SHP77 treated with DMSO at 0.1 percent for 48 hours (cell line): ENCODE measurements at places on chromosomes 6 and 20.

DNA sequence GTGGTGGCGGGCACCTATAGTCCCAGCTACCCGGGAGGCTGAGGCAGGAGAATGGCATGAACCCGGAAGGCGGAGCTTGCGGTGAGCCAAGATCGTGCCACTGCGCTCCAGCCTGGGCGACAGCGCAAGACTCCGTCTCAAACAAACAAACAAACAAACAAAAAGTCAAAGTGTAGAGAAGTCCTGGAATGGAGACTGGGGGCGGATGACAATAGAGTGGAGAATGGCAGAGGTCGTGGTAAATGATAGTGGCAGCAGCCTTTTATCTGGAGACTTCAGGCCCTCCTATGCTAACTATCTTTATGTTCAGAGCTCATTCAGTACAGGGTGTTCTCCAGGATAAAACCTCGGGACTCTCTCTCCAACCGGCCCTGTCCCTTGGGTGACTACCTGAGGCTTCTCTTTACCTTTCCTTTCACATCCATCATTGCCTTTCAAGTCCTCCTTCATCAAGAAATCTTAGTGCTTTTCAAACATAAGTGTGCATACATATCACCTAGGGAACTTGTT lies 1.4 kb upstream of the FKBPL start:
- DNase-seq: no peak

DNA sequence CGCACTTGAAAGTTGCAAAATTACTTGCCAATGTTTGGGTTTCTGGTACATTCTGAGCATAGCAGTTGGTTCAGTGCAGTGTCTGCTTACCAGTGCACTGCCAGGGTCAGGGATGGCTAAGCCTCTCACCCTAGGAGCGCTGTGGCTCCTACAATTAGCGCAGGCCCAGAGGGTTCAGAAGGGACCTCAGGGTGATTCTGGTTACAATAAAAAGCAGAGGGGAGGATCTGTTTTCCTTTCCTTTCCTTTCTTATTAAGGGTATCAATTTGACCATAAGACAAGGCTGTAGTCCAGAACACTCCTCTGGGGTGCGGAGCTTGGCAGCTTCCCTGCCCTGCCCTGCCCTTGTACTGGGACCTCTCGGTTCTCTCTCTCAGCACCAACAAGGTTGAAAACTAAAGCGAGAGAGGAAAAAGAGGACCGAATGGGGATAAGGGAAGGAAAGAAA lies 2.6 kb downstream of the MAFB start:
- DNase-seq: no peak

DNA sequence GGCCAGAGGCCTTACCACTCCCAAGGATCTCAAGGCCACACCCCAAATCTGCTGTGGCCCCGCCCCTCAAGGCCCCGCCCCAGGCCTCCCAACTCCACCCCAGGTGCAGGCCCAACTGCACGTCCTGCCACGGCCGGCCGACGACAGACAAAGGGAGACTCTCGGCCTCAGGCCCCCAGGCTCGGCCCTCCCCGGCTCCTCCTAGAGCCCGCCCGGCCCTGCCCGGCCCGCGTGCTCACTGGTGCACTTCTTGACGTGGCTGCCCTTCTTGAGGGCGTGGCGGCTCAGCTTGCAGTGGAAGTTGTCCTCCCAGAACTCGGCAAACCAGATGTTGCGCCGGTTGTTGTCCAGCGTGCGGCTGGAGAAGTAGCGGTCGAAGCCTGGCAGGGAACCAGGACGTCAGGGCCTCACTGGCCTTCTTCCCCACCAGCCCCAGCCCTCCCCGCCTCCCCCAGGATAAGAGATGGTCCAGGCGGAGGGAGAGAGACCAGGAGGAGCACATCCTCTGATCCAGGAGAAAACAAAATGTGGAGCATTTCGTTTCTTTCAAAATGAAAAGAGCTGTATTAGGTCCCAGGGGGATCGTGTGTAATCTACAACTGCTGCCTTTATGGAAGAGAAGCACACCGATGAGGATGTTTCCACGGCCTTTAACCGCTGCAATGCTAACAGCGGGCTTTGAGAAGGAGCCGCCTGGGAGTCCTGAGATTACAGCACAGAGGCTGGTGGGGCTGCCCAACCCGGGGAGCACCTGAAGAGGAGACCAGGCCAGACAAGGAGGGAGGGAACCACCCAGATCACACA lies 89.4 kb downstream of the GRM4 start:
- DNase-seq: peak; percentile 35

- DNase-seq: no peak
Measured at GRCh38 chr20:59235226-59235625, 65.2 kb upstream of the EDN3 start.

DNA sequence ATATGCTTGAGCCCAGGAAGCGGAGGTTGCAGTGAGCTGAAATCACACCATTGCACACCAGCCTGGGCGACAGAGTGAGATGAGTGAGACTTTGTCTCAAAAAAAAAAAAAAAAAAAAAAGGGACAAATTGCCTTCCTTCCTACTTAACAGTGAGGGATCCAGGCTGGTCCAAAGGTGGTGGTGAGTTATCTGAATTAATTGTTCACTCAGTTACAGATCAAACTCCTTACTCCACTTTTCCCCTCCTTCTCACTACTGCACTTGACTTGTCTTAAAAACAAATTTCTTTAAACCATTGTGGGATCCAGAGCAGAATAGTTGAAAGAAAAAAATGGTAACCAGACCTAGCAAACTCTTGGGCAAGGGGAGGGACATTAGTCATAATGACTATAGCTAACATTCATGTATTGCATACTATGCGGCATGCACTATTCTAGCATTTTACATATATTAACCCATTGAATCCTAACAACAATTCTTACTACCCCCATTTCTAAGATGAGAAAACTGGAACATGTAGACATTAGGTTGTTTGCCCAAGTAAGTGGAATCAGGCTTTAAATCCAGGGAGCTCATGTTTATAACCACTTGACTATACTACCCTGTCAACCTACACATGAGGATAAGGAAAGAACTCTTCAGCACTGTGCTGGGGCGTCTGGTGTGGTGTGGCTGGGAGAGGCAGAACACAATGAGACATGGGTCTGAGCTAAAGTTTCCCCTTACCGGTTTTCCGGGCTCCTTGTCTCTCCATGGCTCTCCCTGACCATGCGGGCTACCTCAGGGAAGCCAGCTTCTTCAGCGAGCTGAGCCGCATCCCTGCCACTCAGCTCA lies 1.5 kb downstream of the GPANK1 start:
- no peak for DNase-seq

DNA sequence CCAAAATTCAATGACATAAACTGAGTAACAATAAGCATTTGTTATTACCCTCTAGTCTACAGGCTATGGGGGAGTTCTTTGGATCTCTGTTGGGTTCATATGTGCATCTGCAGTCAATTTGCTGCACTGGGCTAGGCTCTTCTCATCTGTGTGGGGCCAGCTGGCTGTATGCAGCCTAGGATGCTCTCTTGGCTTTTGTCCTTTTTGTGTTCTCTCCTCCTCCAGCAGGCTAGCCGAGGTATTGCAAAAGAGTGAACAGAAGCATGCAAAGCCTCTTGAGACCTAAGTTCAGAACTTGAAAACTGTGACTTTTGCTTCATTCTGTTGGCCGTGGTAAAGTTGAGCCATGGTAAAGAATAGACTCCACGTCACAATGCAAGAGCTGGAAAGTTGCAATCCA lies 62.8 kb upstream of the FOXO3 start:
- peak; percentile 2 for DNase-seq

DNA sequence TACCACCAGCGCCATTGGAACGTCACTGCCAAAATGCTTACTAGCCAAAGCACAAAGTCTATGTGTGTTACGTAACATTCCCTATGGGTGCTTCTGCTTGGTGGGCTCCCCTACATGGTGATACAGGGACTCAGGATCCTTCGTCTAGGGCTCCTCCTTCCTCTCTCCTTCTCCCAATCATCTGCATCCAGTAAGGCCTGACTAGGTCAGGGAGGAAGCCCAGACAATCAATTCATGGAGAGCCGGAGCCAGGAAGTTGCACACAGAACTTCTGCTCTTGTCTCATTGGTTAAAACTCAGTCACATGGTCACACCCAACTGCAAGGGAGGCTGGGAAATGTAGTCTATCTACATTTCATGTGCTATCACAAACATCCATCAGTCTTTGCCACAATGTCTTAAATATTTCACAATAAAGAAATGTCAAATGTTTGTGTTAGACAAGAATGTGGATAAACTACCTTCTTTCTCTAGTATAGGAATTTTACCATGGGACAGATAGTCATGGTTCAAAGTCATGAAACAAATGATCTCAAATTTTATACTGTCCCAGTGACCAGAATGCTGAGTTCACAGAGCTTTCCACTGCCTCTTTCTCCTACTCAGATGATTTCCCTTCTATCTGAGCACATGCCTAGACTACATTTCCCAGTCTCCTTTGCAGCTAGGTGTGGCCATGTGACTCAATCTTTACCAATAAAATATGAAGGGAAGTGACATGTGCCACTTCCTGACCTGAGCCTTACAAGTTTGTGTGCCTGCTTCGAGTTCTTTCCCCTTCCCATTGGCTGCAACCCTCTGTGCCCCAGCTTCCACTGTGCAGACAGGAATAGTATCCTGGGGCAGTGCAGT lies 9.3 kb upstream of the KCNK15 start:
- no peak for DNase-seq

GRCh38 chr6:125140808-125141207 lies 12.8 kb upstream of the TPD52L1 start:
- DNase-seq: no peak

GRCh38 chr6:84892671-84893070 lies 128.3 kb upstream of the TBX18 start:
- DNase-seq: no peak

GRCh38 chr6:155132617-155133016 lies 131.2 kb upstream of the CLDN20 start:
- DNase-seq: no peak
